ENCODE measurements at places on chromosomes 11 and 22.

GRCh38 chr11:12397931-12398334 lies 20.6 kb downstream of the PARVA start:
- no peak for DNase-seq

DNA sequence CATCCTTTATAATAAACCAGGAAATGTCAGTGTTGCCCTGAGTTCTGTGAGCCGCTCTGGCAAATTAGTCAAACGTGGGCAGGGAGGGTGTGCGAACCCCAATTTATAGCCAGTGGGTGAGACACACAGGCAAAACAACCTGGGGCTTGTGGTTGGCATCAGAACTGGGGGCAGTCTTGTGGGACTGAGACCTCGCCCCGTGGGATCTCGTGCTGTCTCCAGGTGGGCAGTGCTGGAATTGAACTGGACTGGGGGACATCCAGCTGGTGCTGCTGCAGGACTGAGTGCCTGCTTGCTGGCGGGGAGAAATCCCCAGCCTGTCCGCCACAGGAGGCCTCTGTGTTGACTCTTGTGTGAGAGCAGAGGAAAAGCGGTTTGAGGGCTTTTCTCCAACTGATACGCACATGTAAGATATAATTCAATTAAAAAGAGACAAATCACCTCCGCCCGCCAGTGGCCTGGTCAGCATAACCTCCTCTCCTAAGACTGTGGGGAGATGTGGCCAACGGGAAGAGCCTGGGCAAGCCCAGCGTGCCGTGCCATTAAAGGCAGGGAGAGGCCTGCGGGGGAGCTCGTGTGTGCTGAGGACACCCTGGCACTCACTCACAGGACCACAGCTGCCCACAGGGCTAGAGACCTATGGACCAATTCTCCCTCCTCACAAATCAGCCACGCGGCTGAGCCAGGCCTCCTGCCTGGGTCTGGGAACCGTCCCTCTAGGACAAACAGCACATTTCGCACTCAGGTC lies 18.4 kb downstream of the SULT4A1 start:
- DNase-seq = no peak

- DNase-seq = no peak
Observed at GRCh38 chr11:109046284-109046992, 375.6 kb upstream of the C11orf87 start.

GRCh38 chr11:17988465-17988864 lies 24.4 kb downstream of the SERGEF start:
- no peak for DNase-seq

DNA sequence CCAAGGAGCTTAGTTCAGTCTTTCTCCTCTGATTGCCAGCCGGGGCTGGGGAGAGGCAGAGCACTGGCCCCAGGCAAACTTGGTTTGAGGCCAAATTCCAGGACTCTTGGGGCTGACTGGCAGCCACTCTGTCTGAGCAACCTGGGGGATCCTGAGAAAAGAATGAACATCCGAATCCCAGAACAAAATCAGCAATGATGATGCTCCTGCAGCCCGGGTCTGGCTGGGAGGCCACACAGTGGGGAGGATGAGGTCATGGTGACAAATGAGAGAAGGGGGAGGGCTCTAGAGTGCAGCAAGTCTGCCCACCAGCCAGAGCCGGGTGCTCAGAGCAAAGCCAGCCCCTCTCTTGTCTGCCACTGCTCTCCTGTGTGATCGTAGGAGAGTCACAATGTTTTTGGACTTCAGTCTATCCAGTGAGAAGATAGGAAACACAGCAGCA lies 71.8 kb upstream of the PAX6 start:
- DNase-seq = no peak

GRCh38 chr22:43488031-43488866 lies 76.4 kb downstream of the MPPED1 start:
- no peak for DNase-seq

DNA sequence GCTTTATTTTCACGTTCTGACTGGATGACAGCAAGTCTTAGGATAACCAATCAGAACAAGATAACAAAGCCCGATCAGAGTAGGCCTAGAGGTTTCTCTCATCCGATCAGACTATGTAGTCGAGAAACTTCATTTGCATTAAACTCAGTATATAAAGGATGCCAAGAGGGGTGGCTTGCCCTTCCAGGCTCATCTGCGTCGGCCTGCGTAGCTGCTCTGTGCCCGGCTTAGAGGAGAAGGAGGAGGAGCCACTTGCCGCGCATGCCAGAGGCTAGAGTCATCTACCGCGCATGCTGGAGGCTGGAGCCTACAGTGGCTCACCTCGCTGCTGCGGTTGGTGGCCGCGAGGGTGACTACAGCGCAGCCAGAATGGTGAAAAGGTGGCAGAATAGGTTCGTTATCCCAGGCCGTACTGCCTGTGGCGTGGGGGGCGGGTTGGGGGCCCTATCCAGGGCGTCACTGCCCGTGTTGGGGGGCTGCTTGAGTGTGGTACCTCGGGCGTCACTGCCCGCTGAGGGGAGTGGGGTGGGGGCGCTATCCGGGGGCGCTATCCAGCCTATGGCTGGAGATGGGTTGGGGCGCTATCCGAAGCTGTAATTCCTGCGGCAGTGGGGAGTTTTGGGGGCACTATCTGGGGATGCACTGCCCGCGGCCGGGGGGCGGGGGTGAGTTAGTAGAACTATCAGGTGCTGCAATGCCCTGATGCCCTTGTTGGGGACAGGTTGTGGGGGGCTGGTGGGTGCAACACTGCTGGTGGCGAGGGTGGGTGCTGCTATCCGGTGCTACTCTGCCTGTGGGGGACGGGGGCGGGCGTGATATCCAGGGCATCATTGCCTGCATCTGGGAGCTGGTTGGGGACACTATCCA lies at the start of gene RFPL2:
Gene RFPL2 (minus strand): TSS at position 218 of the 867 bp plus-strand sequence. CDS start 2,622 bp downstream, outside the sequence.
- peak; percentile 47 for DNase-seq

DNA sequence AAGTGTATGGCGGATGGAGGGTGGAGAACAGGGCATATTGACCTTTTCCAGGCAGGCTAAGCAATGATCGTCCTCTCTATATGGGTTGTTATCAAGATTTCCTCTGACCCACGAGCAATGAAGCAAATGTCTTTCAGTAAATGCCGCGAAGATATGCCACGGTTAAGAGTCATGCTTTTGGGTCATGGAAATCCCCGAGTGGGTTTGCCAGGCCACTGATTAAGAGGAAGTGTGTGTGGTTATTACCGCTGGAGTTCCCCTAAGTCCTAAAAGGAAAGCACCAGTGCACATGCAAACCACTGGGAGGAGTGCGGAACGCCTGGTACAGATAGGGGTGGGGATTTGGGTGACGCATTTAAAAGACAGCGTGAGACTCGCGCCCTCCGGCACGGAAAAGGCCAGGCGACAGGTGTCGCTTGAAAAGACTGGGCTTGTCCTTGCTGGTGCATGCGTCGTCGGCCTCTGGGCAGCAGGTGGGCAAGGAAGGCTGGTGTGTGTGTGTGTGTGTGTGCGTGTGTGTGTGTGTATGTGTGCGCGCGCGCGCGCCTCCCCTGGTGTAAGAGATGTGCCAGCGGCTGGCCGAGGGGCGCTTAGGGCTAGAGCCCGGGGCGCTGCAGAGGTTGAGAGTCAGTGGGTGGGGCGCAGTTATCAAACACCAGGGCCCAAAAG lies at the start of gene BIRC3:
Gene BIRC3 (plus strand): TSS at position 386 of the 669 bp plus-strand sequence. CDS start 7,026 bp downstream, outside the sequence.
- peak; percentile 84 for DNase-seq

- DNase-seq = no peak
Observed at GRCh38 chr11:123033895-123034294, 28.0 kb downstream of the HSPA8 start.

GRCh38 chr11:120336641-120337354 lies 585 bp downstream of the ARHGEF12 start:
- peak; percentile 62 for DNase-seq

- DNase-seq = no peak
Observed at GRCh38 chr11:122024278-122024677, 91.7 kb downstream of the BLID start.

Data from GM10248 (cell line).